Heart left ventricle (tissue), 16 donors: ENCODE measurements at places on chromosomes 11 and 22.
A peak's percentile ranks its signal among the peaks of the same experiment; 100 is the strongest.

- no peak for DNase-seq
Measured at GRCh38 chr11:63629426-63629825, 15.2 kb upstream of the PLAAT3 start.

GRCh38 chr11:26072614-26073153, 259.2 kb upstream of the ANO3 start:
- DNase-seq: no peak

DNA sequence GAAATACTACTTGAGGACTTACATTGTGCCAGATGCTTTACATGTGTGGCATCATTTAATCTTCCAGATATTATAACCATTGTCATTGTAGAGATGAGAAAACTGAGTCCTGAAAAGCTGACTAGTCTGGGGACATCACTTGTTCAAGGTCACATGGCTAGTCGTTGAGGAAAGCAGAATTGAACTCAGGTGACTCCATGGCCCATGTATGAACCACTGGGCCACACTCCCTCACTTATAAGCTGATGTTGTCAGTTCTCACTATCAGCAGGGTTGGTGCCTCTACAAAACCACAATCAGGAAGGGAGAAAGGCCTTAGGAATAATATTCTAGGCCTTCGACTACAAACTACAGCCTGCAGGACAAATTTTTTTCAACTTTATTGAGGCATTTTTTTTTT, 26.1 kb upstream of the ADA2 start:
- DNase-seq: no peak

GRCh38 chr11:70471254-70471653, 72.9 kb downstream of the CTTN start:
- no peak for DNase-seq

DNA sequence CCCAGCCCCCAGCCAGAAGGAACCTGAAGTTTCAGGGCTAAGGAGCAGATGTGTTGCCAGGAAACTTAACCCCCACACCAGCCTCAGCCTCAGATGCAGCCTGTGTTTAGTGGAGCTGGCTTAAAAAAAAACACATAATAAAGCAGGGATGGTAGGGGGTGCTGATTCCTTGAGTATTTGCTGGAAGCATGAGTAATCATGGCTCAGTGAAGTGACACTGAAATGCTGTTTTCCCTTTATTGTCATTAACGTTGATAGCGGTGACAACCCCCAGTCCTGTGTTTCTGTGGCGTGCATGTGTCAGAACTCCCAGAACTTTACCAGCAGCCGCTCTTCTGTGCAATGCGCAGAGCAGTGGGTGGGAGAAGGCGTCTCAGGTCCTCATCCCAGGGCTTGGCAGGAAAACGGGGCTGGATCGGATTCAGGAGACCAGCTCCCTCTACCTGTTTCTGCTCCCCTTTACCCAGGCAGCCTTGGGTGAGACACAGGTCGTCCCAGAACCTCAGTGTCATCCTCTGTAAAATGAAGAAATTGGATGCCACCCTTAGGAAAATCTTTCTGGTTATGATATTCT, 1282.1 kb downstream of the TBC1D22A start:
- no peak for DNase-seq

DNA sequence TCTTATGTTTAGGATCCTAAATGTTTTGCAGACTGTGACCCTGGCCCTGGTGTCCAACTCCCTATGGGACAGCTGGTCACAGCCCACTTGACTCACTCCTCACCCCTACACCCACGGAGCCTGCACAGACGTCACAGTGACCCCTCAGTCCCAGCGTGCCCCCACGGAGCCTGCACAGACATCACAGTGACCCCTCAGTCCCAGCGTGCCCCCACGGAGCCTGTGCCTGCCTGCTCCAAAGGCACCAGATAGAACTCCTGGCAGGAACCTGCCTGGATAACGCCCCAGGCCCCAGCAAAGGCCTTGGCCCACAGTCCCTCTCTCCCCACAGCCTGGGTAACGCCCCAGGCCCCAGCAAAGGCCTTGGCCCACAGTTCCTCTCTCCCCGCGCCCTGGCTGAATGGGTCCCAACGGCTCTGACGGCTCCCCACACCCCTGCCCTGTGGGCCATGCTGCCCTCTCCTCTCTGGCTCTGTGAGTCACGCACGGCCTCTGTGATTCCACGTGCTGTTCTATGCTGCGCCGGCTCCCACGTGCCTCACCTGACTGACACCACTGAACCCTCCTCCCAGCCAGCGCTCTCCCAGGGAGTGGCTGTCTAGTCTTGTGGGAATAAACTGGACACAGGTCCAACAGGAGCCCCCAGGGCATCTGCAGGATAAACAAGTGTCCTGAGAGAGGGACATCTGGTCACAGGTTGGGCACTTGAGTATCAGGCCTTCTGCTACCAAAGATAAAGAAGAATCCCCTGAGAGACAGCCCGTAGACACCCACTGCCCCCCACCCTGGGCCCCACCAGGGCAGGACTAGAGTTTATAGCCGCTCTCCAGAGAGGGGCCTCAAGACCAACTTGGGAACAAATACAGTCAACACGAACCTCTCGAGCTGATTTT, 250.3 kb downstream of the BRD1 start:
- no peak for DNase-seq

DNA sequence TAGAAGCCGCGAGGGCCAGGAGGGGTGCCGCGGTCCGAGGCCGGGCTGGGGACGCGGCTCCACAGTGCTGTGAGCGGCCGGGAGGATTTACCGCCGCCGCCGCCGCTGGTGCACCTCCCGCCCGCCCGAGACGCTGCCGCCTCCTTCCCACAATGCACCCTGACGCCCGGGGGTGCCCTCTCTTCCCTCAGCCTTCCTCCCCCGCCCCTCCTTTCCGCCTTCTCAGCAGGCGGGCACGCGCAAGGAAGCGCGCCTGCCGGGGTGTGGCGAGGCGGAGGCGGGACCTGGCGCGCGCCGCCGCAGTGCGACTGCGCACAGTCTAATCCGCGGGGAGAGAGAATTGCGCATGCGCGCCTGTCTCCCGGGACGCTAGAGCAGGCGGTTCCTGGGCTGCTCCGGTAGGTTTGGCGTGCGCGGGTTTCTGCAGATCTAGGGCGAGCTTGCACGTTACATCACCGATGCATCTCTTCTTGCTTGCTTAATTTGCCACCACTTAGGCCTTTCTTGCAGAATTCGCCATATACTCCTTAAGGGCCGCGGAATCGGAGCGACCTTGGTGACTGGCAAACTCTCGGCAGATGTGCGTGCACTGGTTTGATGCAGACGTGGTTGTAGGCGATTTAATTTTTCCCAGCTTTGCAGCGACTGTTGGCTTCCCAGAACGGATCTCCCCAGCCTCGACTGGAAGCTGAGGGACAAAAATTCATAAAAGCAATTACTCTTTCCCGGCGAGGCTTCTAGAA, at the start of the genes GVQW3 and THAP12:
Gene GVQW3 (plus strand): TSS at position 347 of the 743 bp plus-strand sequence. CDS start 506 bp downstream, outside the sequence.
Gene THAP12 (minus strand): TSS at position 156 of the 743 bp plus-strand sequence. CDS start 296 bp downstream, outside the sequence.
- DNase-seq: peak; percentile 99

DNA sequence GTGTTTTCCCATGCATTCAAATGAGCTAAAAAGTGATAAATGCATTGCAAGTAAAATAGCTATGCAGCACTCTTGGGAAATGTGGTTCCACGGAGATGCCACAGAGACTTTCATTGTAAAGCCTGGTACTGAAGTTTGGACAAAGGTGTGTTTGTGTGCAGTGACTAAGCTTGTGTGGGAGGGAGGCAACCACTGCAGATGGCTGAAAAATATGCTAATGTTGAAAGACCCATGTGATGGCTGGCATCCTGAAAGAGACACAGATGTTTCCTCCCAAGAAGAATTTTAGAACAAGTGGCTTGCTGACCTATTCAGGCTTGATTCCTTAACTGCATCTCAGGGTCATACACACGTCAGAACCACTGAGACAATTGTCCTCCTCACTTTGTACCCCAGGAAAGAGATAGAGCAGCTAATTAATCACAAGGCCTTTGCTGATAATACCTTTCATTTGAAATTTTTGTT, 73.8 kb downstream of the FAM76B start:
- no peak for DNase-seq

GRCh38 chr11:132228746-132229325, 858.4 kb downstream of the NTM start:
- DNase-seq: no peak

DNA sequence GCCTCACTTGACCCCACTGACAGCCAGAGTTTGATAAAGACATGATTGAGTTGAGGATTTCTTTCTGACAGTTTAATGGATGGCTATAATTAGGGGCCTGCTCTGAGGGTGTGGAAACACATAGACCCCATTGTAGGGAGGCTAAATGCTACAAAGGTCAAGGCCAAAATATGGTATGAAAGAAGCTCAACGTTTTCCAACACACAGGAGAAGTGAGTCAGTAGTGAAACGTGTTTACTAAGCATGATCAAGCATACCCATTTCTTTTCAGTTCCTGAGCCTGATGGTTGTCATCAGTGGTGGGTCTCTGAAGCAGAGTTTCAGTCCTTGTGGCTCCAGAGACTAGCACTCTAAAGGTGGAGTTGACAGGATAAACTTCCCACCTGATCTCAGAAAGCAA, 69.7 kb downstream of the SNX19 start:
- DNase-seq: no peak

DNA sequence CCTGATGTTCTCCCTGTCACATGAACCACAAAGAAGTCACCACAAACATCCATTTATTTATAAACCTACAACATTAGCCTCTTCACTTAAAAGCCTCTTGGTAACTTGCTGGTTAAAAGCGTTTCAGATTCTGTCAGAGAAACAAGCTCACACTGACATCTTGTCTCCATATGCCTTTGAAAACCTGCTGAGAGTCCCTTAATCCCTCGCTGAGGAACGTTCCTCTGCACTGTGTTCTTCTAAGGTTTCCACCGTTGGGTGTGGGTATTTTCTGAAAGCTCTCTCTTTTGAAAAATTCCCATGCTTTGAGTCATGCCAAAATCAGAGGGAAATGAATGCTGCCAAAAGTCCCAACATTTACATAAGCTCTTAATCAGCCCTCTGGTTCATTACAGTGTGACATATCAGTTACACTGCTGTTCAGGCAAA, 149.8 kb downstream of the CCDC34 start:
- DNase-seq: no peak

DNA sequence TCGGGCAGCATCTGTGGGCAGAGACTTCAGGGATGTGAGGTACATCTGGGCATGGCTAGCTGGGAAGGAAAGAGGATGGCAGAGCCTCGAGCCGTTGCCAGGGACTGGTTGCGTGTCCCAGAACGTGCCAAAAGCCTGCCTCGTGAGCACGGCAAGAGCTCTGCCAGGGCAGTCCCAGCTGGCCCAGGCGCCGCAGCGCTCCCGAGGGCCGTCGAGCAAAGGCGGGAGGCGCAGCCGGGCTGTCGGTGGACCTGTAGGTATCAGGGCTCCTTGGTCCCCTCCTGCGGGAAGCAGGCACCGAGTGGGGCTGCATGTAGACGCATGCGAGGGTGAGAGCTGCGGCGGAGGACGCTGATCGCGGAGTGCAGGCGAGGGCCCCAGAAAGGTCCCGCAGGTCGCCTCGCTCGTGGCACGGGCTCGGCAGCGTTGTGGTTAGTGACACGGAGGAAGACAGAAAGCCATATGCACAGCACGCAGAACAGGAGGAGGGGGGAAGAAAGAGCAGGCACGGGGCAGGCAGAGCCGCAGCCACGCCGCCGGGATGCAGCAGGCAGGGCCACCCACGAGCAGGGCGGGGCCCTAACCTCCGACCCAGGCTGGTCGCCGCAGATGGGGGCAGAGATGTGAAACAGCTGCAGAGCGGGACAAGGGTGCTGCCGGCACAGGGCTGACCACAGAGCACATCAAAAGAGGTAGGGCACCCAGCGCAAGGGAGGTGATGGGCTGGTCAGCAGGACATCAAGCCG, 18.0 kb downstream of the LSP1 start:
- no peak for DNase-seq

- DNase-seq: no peak
Measured at GRCh38 chr11:16737818-16738192, 642 bp upstream of the C11orf58 start.

DNA sequence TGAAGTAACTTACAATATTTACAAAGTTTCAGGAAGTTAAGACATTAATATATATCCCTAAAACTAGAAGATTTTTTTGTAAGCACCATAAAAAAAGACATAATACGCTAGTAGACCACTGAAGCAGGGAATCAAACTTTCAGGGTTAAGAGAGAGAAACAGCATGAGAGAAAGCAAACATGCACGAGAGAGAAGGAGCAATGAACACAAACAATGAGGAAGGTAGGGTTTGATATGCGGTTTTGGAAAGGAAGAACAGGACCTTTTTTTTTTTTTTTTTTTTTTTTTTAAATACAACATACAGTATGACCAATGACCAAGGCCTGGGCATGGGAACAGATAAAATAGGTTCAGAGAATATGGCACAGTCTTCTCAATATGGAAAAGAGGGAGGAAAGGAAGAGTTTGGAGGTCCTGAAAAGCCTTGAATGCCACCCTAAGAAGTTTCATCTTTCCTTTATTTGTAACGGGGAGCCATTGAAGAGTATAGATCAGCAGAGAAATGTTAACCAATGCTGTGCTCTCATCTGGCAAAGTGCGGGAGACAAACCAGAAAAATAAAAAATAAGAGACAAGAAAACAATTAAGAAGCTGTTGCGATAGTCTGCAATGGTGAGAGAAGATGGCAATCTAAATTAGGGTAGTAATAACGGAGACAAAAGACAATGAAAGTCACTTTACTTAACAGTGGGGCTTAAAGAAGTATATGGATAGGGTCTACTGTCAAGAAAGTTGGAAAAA, 101.0 kb downstream of the USP35 start:
- DNase-seq: no peak

GRCh38 chr11:126277780-126278179, 5.1 kb upstream of the TIRAP start:
- no peak for DNase-seq

- DNase-seq: no peak
Measured at GRCh38 chr11:67113231-67113721, 5.8 kb upstream of the KDM2A start.

DNA sequence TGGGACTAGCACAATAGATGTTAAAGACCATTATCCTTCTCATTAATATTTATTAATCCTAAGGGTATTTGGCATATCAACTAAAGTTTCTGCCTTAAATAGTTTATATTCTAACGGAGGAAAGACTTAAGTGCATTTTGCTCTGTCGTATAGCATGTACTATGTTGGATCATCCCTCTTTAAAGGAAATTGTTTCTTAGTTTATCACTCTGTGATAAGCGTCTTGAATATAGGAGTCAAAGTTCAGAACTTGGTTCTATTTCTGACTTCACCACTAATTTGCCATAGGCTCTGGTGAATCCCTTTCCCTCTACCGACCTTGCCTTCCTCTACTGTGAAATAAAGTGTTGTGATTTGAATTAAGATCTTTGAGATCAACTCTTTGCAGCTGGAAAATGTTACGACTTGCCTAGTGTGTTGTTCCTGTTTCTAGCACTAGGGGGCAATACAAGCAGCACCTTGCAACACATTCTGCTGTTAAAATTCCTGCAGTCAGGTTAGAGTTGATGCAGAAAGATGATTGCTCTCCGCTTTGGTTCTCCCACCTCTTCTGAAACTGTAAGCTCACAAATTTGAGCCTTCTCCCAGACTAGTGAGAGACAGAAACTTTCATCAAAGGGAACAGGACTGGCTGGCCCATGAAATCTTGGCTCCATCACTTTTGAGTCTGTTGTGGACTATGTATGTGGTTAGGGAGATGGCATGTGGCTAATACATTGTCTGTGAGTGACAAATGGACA, 27.8 kb upstream of the ZNRF3 start:
- DNase-seq: peak; percentile 30

GRCh38 chr11:3058753-3059664, 1.8 kb upstream of the CARS1 start:
- no peak for DNase-seq

GRCh38 chr22:45181240-45181639, 17.5 kb downstream of the NUP50 start:
- no peak for DNase-seq
